ENCODE measurements at places on chromosomes 11 and 22. TPM values are rescaled to one million over a fixed set of nuclear protein-coding genes. Genes with fewer than 3 reads are reported as not detected.

DNA sequence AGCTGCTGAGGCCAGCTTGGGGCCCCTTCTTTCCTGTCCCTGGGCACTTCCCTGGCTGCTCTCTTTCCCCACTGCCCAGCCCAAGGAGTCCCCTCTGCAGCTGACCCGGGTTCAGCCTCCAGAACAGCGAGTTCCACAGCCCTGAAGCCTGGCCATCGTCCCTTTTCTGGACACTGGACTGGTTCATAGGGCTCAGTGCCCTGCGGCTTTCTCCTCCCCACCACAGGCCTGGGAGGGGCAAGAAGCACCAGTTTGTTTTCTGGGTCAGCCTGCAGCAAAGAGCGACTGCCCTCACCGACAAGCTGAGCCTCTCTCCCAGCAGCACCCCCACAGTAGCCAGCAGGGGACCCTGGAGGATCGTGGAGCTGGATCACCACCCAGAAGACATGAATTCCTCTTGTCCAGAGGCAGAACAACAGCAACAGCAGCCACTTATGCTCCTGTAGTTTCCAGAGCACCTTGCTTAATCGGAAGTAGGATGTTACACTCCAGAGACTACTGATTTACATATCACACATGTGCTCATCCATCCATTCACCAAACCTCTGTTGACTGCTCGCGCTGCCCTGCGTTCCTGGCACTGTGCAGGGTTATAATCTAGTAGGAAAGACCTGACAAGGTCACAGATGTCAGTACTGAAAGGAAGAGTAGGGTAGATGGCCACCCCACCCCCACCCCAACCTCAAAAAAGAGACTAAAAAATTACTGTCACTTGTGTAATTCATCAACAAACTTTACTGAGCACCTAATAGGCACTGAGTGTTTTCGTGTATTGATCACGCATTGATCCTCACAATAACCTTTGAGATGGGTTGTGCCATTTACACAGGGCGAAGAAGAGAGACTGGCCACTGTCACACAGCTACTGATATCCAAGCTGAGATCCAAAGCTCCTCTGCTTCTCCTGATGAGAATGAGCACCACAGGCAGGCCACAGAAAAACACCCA is 13.0 kb upstream of the CXCR5 start:
- DNase-seq = no peak

Gene SCO2
- 7.3 TPM for total RNA-seq

DNA sequence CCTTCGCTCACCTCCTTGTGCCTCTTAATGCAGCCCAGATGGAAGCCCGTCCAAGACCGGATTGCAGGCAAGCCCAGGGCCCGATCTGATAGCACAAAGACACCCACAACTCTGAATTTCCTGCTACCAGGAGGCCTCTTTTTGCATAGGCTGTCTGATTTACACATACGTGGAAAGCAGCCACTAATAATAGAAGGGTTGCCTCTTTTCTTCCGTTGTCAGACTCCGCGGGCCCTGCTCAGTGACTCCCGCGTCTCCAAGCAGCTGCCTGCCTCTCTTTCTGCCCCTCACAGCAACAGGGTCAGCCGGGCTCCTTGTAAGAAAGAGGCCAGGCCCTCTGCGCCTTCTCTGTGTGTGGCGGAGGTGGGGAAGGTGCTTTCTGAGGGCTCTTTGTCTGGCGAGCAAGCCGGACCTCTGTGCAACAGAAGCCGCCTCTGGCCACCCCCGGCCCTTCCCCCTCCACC is 26.7 kb downstream of the FLI1 start:
- DNase-seq = peak; percentile 45

GRCh38 chr11:119484741-119485605 is 62.0 kb upstream of the THY1 start:
- DNase-seq = no peak

- DNase-seq = no peak
Observed at GRCh38 chr22:32058656-32059260, 15.7 kb downstream of the SLC5A1 start.

Gene CYP2D6
- total RNA-seq = 0.27 TPM

DNA sequence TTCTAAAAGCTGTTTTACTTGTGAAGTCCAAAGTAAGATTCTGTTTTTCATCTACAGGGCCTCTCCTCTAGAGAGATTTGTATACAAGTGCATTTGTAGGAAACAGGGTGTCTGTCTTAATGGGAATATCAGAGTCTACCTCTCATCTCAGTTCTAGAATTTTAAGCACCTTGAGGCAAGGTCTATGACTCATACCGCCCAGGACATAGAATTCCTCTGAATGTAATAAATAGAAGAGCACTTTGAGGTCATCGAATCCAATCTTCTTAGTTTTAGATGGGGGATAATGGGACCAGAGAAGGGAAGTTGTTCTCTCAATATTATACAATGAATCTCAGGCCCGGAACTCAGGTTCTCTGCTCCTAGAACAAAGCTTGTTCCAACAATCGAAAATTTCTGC is 101.8 kb upstream of the TIMP3 start:
- no peak for DNase-seq

- DNase-seq = no peak
Observed at GRCh38 chr11:111623527-111624030, 21.3 kb downstream of the SIK2 start.

GRCh38 chr11:125211948-125212340 is 47.4 kb downstream of the PKNOX2 start:
- DNase-seq = no peak

- DNase-seq = no peak
Observed at GRCh38 chr11:44557464-44557863, 8.0 kb upstream of the CD82 start.

Gene THYN1
- total RNA-seq = 37.4 TPM

Gene RFPL1
- total RNA-seq = not detected

All from hematopoietic multipotent progenitor cell (in vitro differentiated cells).